Esophagus squamous epithelium (tissue), 5 donors: ENCODE measurements at places on chromosomes 7 and 10.

DNA sequence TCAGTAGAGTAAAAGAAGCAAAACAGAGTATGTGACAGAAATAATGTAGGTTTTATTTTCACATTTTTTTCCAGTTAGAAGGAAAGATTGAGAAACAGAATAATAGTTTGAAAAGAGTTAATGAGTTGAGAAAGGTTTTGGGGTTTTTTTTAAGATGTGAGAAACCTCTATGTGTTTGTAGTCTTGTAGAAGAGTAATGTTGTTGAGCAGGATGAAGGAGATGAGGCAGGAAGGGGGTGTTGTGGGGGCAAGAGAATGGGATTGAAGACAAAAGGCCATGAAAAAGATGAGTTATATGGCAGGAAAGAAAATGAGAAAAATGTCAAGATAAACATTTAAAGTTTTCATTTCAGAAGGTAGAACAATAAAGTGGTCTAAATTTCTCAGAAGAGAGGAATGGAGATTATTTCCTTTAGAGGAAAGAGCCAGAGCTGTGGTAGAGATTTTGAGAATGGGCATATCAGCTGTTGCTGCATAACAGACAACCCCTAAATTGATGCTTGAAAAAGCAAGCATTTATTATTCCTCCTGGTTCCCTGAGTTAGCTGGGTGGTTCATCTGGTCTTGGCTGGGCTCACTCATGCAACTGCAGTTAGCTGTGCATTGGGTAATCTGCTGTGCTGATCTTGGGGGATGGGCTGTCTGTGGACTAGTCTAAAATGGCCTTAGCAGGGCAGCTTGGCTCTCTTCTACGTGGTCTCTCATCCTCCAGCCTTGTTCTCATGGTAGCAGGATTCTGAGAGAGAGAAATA lies 27.1 kb downstream of the PCGF5 start:
- no peak for DNase-seq

GRCh38 chr10:129387258-129387525 lies 79.8 kb upstream of the MGMT start:
- no peak for DNase-seq

- no peak for DNase-seq
Measured at GRCh38 chr7:85014936-85015660, 171.8 kb downstream of the SEMA3D start.

DNA sequence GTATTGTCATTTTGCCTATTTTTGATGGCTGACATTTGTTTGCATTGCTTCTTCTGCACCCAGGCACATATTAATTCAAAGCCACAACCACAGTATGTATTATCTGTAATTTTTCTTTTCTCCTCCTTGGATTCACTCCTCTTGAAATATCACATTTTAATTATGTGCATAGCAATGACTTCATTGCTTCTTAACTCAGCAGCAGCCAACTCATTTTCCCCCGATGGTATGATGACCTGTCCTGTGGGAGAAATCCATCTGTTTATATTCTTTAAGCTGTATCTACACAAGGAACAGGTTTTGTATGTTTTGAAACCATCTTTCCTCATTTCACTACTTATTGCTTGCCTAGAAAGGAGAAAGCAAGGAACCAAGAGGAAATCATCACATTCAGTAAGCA lies 588.8 kb downstream of the INHBA start:
- no peak for DNase-seq

DNA sequence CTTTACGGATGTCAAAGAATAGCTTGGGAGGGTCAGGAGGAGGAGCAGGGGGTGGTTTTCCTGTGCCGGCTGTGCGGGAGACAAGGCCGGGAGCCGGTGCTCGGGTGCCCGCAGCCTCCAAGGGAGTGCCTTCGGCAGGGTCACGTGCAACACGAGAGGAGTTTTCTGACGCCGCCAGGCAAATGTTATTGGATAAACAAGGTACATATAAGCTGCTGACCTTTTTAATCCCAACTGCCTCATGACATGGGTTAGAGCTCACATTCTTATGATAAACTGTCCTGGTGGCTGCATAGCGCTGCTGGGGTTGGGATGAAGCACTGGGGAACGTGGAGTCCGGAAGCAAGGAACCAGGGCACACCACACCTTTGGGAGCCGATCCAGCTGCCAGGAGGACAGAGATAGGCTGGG lies 124.8 kb upstream of the PDLIM1 start:
- no peak for DNase-seq

DNA sequence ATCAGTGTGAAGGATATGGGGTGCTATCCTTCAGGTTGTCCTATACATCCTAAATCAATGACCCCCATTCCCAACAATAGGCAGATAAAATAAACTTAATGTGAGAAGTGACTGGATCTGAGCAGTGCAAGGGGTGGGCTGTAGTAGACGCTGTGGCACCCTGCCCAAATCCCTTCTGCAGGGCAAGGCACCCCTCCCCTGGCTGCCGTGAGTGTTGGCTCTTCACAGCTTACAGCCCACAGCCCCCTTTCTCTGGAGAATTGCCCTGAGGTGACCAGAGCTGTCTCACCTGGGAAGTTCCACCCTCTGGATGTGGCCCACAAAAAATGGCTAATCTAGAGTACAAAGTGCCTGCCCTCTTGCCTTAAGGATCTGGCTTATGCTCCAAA lies 25.8 kb upstream of the PPIF start:
- DNase-seq = no peak

DNA sequence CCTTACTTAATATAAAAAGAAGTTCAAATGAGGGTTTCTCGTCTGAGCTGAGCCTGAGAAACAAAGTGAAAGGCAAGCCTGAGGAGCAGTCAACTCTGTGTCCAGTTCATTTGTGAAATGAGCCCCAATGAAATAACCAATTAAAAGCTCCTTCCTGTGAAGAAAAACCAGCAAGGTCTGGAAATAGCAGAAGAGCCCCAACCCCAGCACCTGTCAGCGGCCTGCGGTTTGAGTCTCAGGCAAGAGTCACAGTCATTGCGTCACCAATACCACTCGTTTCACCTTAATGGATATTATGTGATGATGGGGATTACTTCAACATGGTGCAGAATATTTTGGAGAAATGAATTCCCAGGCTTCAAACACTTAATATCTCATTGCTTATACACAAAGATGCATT lies 211.3 kb upstream of the DPP6 start:
- no peak for DNase-seq

DNA sequence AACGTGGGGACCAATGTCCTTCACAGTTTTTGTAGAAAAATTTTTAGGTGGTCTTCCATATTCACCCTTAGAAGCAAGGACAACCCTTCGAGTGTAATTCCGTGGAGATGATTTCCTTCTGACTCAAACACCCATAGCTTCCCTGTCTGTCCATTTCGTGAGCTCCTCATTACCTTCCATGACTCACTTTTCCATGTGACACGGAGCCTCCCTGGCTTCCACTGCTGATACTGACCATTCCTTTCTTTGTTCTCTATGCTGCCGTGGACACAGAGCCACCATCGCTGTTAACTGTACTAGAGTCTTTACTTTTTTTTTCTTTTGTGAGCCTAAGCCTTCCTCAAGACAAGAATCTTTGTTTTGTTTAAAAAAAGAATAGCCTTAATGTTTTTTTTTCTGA lies 12.5 kb upstream of the ARMS2 start:
- DNase-seq = no peak

- DNase-seq = no peak
Measured at GRCh38 chr10:73894245-73894971, 16.5 kb upstream of the PLAU start.

GRCh38 chr7:30713392-30713791 lies 31.1 kb upstream of the CRHR2 start:
- no peak for DNase-seq

- DNase-seq = no peak
Measured at GRCh38 chr7:108054537-108054936, 51.6 kb upstream of the LAMB1 start.

- no peak for DNase-seq
Measured at GRCh38 chr7:81162771-81163525, 244.1 kb upstream of the SEMA3C start.

- DNase-seq = no peak
Measured at GRCh38 chr7:1227814-1228544, 4.7 kb upstream of the UNCX start.

GRCh38 chr10:77846718-77847311 lies 79.7 kb downstream of the DLG5 start:
- DNase-seq = no peak

DNA sequence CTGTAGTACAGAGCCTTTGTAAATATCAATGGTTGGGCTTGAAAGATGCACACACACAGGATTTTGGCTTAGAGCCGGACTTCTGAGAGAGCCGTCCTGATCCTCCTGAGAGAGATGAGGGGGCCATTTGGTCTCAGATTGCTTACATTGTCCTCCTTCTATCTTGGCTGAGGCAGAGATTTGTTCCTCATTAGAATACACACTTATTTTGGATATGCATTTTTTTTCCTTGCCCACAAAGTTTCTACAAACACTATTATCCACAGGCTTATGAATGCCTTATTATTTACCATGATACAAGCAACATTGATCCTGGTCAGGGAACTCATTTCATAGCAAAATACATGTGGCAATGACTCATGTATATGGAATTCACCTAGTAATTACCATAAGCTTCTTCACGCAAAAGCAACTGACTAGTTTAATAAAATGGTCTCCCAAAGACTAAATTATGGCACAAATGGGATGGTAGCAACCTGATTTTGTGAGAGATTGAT lies 175.3 kb downstream of the MDFIC start:
- no peak for DNase-seq
